ENCODE measurements at places on chromosomes 5 and 9.
A peak's percentile ranks its signal among the peaks of the same experiment; 100 is the strongest.

- DNase-seq: peak; percentile 64
These were observed 133.0 kb downstream of the C9orf50 start for GRCh38 chr9:129487658-129488483.

- no peak for DNase-seq
These were observed 200.4 kb downstream of the ARRDC3 start for GRCh38 chr5:91182763-91183162.

DNA sequence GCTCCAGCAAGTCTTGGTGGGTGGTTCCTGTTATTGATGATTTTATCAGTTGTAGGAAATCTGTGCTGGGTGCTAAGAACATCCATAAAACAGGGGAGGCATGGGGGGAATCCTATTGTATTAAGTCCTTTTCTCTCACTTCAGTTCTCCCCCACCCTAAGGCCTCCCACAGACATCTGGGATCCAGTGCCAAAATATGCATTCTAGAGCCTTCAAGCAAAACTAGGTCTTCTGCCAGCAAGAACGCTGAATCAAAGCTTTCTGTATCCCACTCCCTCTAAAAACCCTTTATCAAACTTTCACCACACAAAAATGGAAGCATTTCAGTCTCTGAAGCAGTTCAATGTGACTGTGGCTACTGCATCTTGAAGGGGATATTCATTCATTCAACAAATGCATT lies 281.9 kb downstream of the GAS1 start:
- no peak for DNase-seq

DNA sequence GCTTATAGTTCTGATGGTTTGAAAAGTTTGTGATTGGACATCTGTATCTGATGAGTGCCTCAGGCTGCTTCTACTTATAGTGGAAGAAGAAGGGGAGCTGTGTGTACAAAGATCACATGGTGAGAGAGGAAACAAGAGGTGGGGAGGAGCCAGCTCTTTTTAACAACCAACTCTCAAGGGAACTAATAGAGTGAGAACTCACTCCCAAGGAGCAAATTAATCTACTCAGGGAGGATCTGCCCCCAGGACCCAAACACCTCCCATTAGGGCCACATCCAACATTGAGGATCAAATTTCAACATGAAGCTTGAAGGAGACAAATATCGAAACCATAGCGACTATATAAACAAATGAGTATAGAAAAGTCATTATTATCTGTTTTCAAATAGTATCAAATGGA lies 64.7 kb upstream of the PRLR start:
- DNase-seq: no peak

GRCh38 chr5:77104813-77105212 lies 17.7 kb upstream of the ZBED3 start:
- no peak for DNase-seq

GRCh38 chr5:135689506-135689905 lies 110.7 kb upstream of the CXCL14 start:
- no peak for DNase-seq

DNA sequence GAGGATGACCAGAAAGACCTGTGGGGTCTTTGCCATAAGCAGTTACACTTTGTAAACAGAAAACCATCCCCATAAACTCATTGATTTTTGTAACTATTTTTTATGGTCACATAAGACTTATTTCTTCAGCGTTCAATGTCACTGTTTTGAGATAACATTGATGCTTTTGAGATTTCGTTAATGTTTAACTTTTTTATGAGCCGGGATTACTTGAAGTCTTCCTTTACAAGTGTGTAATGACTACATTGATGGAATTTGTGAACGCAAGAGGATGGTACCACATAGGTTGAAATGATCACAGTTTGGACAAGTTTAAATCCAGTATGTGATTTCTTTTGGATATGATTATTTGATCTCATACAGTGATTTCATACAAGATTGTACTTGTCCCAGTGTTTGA lies 1.8 kb downstream of the SLC12A2 start:
- DNase-seq: no peak

- no peak for DNase-seq
These were observed 7.3 kb downstream of the GRK6 start for GRCh38 chr5:177433658-177434217.

DNA sequence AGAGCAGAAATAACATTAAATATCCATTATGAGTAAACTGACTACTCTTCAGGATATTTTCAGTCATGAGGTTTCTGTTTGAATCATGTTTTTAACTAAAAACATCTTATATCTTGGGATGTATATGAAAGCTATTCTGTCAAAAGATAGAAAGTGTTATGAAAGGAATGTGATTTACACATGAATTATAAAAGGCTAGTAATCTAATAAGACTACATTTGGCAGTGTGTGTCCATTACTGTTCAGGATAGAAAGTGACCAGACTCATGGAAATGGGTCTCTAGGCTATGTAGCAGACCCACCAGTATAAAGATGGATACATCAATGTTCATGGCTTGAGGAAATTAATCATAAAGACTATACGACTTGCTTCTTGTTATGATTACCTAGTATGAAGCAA lies 1328.2 kb upstream of the NUDT12 start:
- no peak for DNase-seq

DNA sequence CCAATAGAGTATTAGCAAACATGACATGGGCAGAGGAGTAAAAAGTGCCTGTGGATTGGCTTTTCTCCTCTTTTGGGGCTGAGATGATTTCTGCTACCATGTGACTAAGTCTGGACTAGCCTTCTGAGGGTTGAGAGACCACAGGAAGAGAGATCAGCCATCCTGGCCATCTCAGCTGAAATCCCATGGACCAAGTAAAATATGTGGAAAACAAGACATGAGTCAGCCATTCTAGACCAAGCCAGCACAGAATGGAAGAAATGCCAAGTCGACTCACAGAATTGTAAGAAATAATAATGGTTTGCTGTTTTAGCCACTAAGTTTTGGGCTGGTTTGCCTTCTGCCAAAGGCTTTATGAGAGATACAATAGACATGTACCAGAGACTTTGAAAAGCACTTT lies 377.8 kb downstream of the CHSY3 start:
- DNase-seq: no peak

- DNase-seq: peak; percentile 58
These were observed 73.0 kb downstream of the PTPDC1 start for GRCh38 chr9:94157050-94157801.

DNA sequence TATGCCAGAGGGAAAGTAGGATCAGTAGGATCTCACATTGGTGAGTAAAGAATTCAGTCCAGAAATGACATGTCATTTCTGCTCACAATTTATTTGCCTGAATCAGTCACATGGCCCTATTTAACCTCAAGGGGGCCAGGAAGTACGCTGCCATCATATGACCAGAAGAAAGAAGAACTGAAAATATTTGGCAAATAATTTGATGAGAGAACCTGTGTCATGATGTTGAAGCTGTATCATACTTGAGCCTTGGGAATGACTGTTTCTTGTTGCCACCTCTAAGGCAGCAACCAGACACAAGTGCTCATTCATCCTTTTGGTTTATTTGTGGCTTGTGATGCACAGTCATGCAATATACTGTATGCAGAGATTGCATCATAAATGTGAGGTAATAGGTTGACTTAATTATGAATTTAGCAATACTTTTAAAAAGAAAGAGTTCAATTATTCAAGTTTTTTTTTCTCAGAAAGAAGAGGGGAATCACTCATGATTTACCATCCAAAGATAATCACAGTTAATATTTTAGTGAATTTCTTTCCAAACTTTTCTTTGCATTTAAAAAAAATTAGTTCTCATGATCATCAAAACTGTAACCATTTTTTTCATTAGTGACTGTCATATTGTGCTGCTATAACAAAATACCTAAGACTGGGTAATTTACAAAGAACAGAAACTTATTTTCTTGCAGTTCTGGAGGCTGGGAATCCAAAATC lies 8.2 kb upstream of the ZFYVE16 start:
- no peak for DNase-seq

DNA sequence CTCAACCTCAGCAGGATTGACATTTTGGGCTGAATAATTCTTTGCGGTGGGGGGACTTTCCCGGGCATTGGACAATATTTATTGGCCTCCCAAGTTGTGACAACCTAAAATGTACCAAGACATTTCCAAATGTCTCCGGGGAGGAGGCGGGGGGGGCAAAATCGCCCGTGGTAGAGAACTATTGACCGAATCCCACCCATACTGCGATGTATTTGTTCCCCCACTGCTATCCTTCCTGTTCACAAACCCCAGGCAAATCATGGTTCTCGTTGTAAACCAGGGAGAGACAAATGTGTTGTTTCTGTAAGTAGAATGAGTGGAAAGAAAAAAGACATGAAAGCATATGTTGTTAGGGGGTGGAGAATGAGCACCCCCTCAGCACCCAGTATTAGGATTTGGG lies 141.9 kb downstream of the PSAT1 start:
- DNase-seq: no peak

DNA sequence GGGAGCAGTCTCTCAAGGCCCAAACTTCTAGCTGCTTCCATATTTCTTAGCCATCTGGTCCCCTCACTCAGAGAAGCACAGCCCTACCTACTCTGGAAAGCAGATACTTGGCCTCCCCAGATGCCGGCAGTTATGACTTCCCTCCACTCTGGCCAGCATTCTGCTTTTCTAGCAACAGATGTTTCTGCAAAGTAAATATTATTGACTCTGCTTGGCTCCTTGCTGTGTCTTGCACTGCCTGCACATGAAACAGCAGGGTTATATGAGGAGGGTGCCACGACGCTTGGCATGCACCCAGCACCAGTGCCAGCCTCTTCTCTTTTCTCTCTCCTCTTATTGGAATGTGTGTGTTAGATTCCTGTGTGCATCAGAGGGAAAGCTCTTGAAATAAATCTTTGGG lies 99.7 kb downstream of the ARHGAP26 start:
- DNase-seq: no peak

DNA sequence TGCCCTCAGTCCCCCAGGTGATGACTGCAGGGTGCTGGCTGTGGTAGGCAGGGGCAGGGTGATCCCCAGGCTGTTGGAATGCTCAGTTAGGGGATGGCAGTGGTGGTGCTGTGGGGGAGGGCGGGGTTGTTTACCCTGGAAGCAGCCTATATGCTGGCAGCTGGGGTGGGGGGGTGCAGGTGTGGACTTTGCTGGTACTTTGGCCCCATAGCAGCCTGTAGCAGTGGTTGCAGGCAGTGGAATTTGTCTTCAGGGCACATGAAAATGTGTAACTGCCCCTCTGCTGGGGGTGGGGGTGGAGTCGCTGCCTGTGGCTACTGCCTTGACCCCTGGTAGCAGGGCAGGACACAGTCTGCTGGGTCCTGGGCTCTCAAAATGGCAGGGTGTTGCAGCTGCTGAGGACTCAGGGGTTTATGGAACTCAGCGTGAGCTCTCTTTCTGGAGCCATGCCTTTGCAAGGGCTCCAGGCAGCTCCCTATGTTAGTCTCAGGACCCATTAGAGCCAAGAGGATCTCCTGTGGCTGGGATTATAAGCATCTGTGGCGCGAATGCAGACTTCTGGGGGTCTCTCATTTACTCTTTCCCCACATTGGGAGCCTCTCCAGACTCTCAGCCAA lies 65.0 kb downstream of the RMI1 start:
- no peak for DNase-seq

GRCh38 chr9:126016579-126017290 lies 269.6 kb downstream of the PBX3 start:
- no peak for DNase-seq

DNA sequence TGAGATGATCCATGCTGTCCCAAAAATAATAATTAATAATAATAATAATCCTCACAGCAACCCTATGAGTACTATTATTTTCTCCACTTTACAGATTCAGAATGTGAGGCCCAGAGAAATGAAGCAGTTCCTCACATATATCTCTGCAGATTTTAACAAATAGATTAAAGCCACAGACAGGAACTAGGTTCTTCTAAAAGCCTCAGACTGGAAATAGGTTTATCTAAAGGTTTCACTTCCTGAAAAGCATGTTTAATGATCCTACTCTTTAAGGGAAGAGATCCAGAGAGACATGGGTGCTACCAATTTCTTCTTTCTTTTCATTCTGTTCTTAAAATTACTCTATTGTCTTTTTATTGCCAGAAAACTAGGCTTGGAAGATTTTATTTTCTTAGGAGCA lies 1079.4 kb upstream of the COX7C start:
- DNase-seq: no peak

DNA sequence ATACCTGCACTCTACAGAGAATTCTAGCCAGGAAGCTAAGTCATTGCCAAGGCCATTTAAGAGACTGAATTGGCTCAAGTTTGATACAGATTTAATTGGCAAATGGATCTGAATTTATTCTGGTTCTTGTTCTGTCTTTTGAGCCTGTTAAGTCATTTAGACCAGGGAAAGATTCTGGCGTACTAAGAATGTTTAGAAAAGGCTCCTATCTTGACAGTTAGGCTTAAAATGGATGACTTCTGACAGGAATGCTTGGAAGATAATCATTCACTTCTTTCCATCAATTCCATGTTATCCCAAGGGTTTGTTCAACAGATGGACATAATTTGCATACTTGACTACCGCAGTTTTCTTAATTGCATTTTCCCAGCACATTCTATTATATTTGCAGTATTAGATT lies 376.6 kb downstream of the PTPRD start:
- DNase-seq: no peak

DNA sequence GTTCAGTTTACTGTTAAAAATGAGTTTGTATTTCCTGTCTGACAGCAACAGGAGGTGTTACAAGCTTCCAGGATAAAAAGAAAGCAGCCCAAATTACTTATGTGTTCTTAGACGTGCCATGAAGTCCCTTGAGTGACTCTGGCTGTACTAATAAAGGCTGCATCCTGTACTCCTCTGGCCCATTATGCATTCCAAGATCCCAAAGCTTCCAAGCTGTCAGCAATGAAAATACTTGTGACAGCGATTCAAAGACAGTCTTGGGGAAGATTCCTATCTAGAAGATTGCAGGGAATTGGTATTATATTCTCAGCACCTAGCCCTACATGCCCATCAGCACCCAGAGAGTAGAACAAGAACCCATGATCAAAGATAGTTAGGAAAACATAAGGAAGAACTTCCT lies 281.6 kb upstream of the TRPC7 start:
- no peak for DNase-seq

DNA sequence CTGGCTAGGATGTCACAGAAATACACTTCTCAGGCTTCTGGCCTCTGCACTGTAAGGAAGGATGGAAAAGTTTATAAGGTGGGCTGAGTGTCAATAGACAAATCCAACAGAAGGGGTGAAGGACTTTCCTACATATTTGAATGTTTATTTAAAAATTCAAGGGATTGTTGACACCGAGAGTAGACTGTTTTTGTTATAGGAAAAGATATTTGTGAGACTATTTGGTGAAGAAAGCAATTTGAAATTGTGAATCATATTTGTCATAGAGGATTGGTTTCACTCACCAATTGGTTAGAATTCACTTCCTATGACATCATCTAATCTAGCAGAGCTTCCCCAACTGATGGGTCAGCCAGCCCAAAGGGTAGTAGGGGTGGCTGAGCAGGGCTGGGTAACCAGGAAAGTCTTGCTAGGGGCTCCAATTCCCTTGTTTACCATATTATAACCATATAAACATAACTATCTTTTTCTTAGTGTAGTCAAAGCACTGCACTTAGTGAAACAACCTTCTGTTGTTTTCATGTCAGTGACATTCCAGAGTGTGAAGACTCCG lies 14.9 kb upstream of the MEGF10 start:
- no peak for DNase-seq

- DNase-seq: no peak
These were observed 84.2 kb downstream of the TRPM6 start for GRCh38 chr9:74803376-74804017.

Data from frontal cortex (tissue), 4 donors.